ENCODE measurements at places on chromosomes 4 and X.

DNA sequence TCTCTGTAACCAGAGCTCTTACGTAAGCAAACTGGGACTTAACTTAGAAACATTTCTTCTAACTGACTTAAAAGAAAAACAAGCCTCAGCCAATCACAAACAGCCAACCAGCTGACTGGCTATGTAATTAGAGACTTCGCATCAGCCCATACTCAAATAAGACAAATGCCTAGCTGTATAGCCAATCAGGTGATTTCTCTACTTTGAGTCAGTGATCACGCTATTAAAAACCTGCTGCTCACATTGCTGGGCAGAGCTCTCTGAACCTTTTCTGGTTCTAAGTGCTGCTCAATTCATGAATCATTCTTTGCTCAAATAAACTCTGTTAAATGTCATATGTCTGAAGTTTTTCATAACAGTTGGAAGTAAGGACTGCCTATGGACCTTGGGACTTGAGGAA is 9.9 kb upstream of the SMIM10L2A start:
- no peak for DNase-seq

DNA sequence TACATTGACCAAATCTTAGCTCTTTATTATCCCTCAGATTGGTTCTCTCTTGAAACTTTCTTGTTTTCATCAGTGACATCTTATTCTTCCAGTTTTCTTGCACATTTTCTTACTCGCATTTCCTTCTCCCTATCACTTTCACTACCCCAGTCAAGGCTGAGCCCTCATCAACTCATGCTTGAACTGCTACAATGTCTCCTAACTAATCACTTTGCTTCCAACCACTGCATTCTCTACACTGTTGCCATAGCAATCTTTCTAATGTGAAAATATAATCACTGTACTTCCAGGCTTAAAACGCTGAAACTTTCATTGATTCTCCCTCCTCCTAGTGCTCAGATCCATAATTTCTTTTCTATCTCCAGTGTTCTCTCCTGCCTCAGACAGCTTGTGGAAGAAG is 22.2 kb upstream of the LPAR4 start:
- DNase-seq, result no peak

GRCh38 chr4:106186201-106186600 is 129.8 kb downstream of the TBCK start:
- DNase-seq, result no peak

DNA sequence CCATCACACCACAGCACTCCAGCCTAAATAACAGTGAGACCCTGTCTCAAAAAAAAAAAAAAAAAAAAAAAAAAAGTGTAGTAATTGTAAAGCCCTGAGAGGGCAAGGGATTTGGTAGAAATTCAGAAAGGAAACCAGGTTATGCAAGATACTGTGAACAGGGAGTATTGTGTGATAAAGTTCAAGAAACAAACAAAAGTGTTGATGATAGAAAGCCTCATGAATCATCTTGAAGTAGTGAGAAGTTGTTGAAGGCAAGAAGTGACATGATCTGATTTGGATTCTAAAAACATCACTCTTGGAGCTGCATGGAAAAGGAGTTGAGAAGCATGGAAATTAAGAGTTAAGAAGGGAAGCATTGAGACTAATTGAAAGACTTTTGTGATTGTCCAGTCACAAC is 102.2 kb downstream of the RAP1GDS1 start:
- no peak for DNase-seq

GRCh38 chr4:54495091-54495490 is 162.7 kb upstream of the KIT start:
- no peak for DNase-seq

DNA sequence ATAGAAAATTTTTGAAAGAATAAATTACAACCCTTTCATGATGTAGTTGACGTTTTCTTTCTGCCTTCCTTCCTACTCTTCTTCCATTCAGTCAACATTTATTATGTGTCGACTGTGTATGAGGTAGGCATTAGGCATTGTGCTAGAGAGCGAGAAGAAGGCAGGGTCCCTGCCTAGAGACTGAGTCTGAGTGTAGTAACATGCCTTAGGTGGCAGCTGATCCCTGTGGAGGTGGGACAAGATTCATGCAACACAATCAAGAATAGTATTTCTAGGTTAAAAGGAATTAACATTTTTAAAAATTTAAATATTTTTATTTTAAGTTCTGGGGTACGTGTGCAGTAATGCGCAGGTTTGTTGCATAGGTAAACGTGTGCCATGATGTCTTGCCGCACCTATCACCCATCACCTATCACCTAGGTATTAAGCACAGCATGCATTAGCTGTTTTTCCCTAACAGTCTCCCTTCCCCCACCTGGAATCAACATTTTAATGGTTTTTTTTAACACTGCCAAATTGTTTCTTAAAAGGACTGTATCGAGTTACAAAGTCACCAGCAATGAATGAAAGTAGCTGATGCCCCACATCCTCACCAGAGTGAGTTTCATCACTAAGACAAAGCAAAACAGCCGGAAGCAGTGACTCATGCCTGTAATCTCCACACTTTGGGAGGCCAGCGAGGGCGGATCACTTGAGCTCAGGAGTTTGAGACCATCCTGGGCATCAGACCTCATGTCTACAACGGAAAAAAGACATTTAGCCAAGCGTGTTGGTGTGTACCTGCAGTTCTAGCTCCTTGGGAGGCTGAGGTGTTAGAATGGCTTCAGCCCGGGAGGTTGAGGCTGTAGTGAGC is 84.0 kb downstream of the WWC2 start:
- DNase-seq, result no peak

DNA sequence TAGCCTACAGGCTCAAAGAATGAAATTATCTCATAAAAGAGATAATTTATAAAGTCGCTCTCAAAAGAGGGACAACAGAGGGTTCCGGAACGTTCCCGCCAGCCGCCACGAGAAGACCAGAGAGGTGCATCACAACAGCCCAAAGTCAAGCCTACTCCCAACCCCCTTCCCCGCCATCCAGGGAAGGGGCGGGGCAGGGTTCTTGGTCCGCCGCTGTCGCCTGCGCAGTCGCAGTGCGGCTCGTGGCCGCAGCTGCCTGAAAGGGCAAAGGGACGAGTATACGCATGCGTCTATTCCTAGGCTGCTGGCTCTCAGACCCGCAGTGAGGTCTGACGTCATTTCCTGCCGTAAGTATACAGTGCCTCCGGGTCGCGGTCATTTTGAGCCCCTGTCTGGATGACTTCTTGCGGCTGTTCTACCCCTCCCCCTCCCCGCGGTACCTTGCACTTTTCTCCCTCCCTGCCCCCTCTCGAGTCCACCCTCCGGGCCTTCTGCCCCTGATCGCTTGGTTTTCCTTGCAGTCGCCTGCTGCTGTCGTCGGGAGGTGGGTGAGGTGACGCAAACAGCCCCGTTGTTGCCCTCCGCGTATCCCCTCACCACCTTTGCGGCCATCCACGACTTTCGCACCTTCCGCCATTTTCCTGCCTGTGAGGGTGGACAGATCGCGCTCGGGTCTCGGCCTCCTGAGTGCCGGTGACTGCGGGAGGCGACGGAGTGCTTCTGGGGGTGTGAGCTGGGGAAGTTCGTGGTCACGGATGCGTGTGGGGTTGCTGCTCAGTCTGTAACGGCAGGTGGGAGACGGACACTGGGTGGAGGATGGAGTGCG is at the start of gene OCIAD1:
Gene OCIAD1, plus strand, starts transcription at position 383 of the 826 bp plus-strand sequence. CDS start 1,537 bp downstream, outside the sequence.
- DNase-seq, result peak; percentile 99

DNA sequence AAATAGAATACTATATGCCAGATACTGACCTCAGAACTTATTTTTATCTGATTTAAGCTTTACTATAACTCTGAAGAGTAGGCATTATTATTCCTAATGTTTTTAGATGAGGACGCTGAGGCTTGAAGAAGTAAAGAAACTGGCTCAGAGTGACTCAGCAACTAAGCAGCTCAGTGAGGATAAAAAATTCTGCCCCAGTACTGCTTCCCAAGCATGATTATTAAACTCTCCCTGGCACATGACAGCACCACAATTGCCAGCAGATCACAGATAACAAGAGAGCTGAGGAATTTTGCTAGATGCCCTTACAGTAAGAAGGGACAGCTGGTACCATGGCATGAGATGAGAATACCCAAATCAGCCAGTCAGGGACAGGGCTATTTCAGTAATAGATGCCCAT is 219.4 kb downstream of the NKX6-1 start:
- no peak for DNase-seq

DNA sequence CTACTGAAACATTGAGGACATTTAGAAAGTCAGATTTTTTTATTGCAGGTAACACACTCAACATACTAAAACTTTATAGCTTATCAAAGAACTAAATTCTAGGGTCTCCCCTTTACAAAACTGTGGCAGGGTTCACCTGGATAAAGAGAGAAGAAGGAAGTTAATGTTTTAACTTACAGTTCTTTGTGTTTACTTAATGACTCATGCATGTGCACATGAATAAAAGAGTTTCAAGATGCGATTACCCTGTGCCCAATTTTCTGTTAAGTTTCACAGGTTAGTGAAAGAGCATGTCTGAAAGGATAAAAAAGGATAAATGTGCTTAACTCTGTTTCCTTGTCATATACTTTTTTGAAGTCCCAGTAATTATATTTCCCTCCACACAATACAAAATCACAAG is 16.8 kb downstream of the DCAF8L1 start:
- no peak for DNase-seq

DNA sequence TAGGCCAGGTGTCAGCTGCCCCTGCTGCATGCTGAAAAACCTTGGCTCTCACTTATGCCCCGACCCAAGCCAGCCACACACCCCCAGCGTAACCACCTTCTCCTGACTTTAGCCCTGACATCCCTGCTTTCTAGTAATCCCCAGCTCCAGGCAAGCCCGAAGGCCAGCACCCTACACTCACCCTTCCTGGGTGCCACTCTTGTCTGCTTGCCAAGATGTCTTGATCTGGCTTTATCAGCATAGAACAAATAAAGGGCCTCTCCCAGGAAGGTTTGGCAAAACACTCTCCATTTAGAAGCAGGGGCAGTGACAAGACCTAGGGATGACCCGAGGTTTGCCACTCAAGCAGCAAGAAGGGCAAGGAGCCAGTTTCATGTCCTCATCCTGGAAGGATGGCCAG is 6.8 kb upstream of the MAP9 start:
- no peak for DNase-seq

- DNase-seq, result no peak
Observed at GRCh38 chr4:48796191-48796926, 16.3 kb upstream of the FRYL start.

DNA sequence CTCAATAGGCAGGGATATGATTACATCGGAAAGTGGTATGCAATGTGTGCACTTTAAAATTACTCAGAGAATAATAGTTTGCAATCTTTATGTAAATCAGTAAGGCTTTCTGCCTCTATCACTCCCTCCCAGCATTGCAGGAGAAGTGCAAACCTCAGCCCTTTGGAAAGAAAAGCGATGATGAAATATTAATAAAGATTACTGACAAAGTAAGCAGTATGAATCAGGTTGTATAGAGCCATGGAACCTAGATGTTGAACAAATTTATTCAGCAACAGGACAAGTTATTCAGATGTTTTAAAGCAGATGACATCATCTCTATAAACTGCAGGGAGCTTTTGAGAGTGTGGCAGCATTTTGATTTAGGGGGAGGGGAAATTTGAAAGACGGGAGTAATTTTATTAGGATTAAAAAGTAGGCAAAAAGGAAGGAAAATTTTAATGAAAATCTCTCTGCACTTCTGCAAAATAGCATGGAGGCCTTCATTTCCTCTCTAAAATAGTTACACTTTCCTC is 631.7 kb upstream of the GRIA3 start:
- DNase-seq, result no peak

- no peak for DNase-seq
Observed at GRCh38 chr4:89981789-89982334, 87.2 kb downstream of the MMRN1 start.

- DNase-seq, result no peak
Observed at GRCh38 chr4:82710197-82710929, 88.2 kb downstream of the SCD5 start.

DNA sequence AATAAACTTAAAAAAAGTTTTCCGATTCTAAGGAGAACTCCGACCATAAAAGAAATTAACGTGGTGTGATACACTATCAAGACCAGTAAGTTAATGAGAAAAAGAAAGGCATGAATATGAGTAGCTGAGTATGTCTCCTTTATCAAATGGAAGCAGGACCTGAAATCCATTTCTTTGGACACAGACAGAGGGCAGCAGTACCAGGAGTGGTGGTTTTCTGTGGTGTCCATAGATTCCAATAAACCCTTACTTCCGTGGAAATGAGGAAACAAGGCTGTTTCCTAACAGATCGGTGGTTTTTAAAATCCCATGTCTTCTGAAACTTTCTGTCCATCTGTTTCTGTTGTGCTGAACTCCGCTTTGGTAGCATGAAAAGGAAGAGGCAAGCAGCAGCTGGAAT is 128.5 kb upstream of the TSPAN5 start:
- no peak for DNase-seq
